ENCODE measurements at places on chromosomes 12 and 14.

DNA sequence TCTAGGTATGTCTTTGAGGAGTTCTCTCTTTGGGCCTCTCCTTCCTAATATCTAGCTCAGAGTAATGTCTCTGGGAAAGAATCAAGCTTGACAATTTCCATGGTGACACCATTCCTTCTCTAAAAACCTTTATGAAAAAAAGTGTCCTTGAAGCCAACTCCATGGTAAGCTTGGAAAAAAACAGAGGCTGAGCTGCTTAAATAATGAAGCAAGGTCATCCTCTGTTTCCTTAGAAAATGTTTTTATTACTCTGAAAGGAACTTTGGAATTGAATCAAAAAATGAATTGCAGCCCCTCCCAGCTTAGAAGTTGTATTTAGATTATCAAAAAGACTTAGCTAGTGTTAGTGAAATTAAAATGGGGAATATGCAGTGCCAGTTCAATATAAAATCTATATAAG lies 166.1 kb upstream of the KITLG start:
- no peak for DNase-seq

- DNase-seq, result no peak
Measured at GRCh38 chr12:69598174-69598753, 12.4 kb downstream of the LRRC10 start.

DNA sequence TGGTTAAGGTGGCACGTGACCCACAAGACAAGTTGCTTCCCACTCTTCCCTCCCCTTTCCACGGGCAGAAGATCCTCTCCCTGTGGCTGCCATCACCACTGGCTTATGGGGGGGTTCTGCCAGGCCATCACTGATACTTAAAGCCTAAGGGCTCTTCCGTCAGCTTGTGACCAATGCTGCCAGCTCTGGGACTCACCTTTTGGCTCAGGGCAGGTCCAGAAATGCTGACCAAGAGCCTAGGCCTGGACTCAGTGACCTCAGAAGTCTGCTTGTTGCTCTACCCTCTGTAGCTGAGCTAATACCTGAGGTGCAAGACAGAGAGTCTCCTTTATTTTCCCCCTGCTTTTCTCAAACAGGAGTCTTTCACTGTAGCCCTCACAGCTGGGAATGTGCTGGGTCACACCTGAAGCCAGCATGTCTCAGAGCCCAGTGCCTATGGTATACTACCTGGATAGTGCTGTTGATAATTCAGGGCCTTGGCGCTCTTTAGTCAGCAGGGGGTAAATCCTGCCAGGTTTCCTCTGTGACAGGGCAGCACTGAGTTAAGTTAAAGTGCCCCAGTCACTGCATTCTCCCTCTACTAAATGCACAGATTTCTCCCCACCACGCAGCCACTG lies 19.7 kb downstream of the FGD4 start:
- DNase-seq, result no peak

DNA sequence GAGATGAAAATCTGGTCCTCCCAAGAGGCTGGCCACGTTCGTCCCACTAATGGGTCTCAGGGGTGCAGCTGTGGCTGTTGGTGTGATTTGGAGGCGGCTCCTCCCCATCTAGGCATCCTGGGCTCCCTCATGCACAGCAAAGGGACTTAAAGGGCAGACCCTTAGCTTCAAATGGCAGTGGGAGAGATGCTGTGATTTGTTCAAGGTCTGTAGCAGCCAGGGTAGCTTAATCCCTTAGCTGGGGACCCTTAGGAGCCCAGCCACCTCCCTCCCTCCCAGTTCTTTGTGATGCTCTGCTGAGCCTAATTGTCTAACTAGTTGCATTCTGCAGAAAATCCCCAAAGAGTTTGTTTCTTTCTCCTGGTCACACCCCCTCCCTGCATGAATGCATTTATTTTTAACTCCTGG lies 18.3 kb downstream of the DYRK4 start:
- no peak for DNase-seq

DNA sequence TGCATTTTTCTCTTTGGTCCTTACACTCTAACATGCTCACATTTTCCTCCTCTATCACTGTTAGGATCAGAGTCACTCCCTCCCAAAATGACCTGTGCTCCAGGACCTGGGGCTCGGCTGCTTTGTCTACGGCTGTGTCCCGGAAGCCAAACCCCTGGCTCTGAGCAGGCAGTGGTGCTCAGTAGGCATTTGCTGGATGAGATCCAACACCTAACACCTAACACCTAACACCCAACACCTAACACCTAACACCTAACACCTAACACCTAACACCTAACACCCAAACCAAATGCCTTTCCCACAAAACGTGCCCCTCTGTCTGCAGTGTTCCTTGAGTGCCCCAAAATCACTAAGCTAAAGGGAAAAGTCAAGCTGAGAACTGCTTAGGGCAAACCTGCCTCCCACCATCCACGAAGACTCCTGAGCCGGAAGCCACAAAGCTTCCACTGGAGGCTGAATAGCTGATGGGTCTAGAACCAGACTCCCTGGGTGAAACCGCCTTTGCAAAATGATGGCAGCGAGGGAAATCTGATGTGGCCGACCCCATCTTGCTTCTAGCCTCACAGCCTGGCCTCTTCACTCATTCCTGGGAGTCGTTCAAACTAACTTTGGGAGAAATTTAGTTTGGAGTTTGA lies 29.2 kb downstream of the HSP90AA1 start:
- no peak for DNase-seq

DNA sequence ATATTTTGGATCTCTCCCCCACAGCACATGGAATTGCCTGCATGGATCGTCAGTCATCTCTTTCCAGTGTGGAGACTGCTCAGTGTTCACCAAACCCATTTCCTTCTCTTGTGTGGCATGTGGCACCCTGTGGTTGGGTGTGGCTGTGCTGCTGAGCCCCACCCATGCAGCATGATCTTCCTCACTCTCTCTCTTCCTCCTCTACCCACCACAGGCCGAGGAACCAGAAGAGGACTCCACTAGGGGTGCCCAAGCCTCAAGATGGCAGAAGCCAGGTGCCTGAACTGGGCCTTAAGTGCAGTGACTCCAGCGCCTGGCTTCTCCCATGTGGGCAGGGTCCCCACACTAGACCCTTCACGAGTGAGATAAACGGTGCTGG lies 66.8 kb upstream of the GPR68 start:
- no peak for DNase-seq

DNA sequence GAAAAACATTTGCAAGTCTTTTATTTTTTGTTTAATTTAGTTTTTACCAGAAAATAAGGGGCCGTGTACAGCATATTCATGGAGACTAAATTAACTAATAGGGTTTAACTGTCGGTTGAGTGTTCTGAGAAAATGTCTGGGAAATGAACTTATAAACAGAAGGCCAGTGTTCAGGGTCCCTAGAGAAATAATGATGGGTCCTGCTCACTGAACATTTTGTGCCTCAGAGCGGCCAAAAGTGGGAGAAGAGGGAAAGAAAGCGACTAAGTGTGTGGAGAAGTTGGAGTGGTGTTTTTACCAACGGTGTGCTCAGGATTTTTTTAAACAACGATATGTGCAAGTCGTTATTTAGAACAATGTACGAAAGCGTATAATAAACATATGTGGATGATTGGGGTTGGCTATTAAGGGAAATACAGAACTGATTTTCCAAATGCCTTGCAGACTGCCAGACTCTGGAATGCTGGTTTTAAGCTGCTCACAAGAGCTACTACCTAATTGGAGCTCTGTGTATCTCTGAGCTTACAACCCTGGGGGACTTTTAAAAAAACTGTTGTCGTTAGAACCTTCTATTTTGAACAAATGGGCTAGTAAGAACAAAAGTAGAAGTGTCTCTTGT lies 166.7 kb downstream of the SLC38A4 start:
- no peak for DNase-seq

DNA sequence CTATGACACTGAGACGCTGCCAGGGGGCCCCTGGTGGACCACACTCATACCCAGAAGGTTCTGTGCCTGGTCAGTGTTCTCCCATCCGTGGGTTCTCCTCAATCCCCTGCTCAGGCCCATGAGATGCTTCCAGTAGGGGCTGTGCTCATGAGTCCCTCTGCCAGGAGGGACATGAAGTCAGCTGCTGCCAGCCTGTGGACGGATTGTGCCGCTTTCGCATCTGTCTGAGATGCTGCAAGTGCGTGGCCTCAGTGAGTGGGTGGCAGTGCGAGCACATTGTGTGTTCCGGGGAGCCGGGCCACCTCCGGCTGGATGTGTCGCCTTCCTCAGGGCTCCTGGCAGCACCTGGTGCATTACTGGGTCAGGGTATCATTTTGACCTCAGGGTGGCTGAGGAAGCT lies 15.5 kb downstream of the TUNAR start:
- no peak for DNase-seq

DNA sequence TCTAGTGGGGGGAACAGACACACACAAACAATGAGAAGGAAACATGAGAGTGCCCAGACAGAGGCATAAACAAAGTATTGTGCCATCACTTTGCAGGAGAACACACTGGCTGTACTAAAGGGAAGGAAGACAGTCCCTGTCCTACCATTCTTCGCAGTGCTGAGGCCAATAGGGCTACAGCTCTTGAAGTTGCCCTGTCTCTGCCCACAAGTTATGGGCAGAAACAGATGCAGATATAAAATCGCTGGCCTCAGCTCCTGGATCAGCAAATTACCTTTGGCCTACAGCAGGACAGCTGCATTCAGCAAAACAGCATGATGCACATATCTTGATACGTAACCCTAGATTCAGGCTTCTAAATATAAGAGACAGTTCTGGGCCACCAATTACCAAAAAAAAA lies 23.0 kb upstream of the PRKAB1 start:
- DNase-seq, result no peak

GRCh38 chr12:10052193-10052913 lies 21.9 kb downstream of the CLEC9A start:
- DNase-seq, result no peak

- DNase-seq, result peak; percentile 97
Measured at GRCh38 chr14:93939304-93940229, 12.4 kb downstream of the FAM181A start.

GRCh38 chr12:46400406-46400805 lies 27.8 kb upstream of the SLC38A2 start:
- DNase-seq, result no peak

DNA sequence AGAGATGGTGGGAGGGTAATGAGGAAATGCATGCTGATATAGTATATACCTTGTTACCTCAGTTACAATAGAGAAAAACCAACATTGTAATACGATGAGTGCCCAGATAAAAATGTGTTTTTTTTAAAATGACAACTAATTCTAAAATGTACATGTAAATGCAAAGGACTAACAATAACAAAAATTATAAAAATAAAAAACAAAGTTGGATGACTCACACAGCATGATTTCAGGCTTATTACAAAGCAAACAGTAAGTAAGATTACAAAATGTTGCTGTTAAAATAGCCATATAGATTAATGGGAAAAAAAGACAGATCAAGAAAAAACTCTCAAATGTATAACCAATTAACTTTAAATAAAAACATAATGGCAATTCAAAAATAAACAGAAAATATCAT lies 1099.4 kb downstream of the FSCB start:
- no peak for DNase-seq

- no peak for DNase-seq
Measured at GRCh38 chr12:92612611-92613010, 90.2 kb upstream of the PLEKHG7 start.

- DNase-seq, result no peak
Measured at GRCh38 chr12:108832730-108833354, 24.5 kb downstream of the SSH1 start.

GRCh38 chr12:98990648-98991047 lies 345.6 kb downstream of the APAF1 start:
- no peak for DNase-seq

DNA sequence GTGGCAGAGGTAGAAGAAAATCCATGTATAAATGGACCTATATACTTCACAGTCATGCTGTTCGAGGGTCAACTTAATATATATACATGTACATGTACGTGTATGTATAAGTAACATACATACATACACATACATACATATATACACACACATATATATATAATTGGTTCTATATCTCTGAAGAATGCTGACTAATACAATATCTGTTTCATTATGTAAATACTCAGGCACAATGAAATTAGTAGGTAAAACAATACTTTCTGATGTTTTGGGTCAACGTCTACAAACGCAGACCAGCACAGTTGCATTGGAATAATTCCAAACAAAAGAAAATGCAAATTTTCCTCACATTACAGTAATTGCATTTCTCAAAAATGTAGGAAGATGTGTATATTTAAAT lies 202.7 kb upstream of the DAAM1 start:
- DNase-seq, result no peak

GRCh38 chr12:122081083-122081696 lies 2.6 kb downstream of the MLXIP start:
- no peak for DNase-seq

Data from pancreas (tissue), 10 donors.